Activated naive CD8-positive, alpha-beta T cell treated with anti-CD3 and anti-CD28 coated beads for 36 hours (primary cell): ENCODE measurements at places on chromosomes 12 and 14.

- DNase-seq, result no peak
Observed at GRCh38 chr12:67747869-67748742, 99.6 kb downstream of the DYRK2 start.

DNA sequence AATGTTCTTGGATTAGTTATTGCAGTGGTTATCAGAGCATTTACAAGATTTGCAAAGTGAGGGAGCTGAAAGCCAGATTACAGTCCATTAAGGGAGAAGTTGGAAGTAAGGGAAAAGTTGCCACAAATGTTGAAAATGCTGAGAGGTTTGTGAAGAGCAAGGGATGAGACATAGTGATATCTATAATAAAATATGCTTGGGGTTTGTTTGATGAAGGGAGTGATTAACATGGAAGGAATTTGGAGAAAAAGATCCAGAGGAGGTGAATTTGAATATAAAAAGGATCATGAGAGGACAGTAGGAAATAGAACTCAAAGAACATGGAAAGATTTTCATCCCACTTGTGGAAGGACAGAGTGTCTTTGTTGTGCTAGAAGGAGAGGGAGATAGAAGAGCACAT is 19.3 kb upstream of the CCER1 start:
- no peak for DNase-seq

DNA sequence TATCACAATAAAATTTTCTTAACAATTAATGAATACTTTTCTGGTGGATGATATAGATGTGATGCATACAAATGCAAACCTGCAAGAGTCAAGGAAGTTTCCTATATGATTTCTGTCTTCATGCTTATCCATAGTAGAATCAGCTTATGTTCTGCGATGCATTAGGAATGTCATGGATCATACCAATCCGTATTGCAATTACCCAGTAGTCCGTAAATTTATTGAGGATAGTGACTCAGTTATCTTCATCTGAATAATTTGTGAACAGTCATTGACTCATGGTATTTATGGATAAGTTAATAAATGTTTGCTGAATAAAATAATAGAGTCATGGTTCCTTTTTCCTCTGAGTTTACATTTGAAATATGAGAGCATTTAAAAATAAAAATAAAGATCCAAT is 483.4 kb downstream of the LRFN5 start:
- no peak for DNase-seq

DNA sequence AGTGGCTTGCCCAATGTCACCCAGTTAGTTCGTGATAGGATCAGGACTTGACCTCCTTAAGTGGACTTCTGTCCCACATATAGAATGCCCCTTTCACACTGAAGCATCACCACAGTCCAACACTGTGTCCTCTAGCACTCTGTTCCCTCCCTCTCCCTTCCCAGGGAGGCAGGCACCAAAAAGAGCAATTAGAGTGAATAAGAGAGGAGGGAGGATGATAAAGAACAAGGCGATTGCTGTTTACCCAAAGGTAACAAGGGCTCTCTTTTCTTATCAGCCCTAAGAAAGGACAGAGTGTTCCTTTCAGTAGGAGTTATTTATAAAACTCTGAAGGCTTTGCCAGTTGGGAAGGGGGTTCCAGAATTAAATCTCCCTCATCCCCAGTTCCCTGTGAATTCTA is 192.7 kb upstream of the ATP2B1 start:
- no peak for DNase-seq

- no peak for DNase-seq
Observed at GRCh38 chr14:99724939-99725773, 41.1 kb downstream of the CYP46A1 start.

GRCh38 chr12:115749071-115749841 is 528.2 kb downstream of the MED13L start:
- DNase-seq, result no peak

- no peak for DNase-seq
Observed at GRCh38 chr12:22310709-22311108, 23.8 kb downstream of the ST8SIA1 start.

DNA sequence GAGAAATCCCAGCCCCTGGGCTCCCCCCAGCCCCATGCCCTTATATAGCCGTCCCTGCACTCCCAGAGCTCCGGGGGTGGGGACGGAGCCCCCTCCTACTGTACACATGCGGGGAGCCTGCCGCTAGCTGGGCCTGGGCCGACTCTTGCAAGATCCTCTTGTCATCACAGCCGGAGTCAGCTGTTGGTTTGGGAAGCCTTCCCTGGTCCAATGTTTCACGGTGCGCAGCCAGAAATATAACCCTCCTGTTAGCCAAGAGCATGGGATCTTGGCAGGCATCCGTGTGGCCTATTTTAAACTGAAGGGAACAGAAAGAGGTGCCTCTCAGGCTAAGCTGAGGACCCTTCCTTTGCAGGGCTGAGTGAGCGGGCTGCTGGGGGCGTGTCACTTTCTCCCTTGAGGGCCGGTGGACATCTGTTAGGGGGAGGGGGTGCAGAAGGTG is 175.3 kb downstream of the TSPAN9 start:
- no peak for DNase-seq

GRCh38 chr12:26524862-26525465 is 308.0 kb downstream of the ITPR2 start:
- DNase-seq, result peak; percentile 6

DNA sequence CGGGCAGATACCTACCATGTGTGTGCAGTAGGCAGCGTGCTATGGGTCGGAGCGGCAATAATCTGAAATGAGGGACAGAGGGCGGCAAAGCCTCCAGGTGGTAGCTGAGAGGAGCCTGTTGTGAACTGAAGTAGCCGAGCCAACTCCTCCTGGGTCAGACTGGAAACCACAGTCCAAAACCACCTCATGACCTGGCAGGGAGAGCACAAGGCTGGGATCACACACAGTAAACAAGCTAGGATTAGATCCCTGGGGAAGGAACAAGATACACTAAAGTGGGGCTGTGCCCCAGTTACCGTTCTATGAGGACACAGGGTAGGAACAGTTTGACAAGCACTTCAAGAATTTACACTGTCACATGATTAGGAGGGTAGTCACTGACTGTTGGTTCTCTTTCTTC is 49.0 kb downstream of the AREL1 start:
- DNase-seq, result no peak

DNA sequence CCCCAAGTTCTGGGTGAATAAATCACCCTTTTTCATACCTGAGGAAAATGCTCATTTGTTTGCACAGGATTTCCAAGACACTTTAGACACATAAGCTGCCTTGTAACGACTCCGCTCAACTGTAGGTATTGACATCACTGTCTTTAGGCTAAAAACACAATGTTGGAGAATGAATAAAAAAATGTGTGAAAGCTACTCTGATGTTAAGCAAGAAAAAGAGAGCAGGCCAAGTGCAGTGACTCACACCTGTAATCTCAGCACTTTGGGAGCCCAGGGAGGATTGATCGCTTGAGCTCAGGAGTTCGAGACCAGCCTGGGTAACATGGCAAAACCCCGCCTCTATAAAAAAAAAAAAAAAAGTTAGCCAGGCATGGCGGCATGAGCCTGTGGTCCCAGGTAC is 11.1 kb upstream of the CIPC start:
- no peak for DNase-seq

- no peak for DNase-seq
Observed at GRCh38 chr12:85296362-85296761, 16.3 kb downstream of the ALX1 start.
